ENCODE measurements at places on chromosomes 6 and 20.

DNA sequence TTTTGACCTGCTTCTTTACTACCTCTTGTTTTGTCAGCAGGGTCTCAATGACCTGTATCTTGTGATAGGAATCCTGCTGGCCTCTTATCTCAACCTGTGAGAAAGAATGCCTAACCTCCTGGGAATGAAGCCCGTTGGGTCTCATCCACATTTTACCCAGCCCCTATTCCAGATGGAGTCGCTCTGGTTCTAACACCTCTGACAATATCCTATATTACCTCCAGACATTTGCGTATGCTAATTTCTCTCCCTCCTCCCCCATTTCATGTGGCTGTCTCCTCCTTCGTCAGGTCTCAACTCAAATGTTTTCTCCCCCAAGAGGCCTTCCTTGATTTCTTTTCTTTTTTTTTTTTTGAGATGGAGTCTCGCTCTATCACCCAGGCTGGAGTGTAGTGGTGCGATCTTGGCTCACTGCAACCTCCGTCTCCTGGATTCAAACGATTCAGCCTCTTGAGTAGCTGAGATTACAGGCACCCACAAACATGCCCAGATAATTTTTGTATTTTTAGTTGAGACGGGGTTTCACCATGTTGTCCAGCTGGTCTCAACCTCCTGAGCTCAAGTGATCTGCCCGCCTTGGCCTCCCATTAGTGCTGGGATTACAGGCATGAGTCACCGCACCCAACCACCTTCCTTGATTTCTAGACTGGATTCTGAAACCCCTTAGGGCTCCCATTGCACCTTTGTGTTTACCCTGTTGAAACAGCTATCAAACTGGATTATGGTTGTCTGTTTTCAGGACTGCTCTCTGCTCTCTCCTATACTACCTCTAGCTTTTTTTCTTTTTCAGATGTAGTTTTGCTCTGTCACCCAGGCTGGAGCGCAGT, 49.5 kb upstream of the B4GALT5 start:
- no peak for DNase-seq

- DNase-seq = no peak
Observed at GRCh38 chr6:34955442-34955841, 66.4 kb downstream of the ANKS1A start.

DNA sequence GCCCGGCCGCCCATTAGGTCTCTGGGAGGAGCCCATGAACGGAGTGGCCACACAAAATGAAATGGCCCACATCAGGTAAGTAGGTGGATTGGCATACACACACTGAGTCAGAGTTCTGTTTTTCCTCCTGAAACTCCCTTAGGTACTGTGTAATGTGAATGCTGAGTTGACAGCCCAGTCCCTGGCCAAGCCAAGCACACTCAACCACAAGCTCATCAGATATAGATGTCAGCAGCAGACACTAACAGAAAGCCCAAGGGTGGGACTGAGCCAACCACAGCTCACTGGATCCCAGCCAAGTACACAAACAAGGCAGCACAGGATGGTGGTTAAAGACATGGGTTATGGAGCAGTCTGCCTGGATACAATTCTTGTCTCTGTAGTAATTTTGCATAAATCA, 403.4 kb downstream of the GJA1 start:
- DNase-seq = no peak

DNA sequence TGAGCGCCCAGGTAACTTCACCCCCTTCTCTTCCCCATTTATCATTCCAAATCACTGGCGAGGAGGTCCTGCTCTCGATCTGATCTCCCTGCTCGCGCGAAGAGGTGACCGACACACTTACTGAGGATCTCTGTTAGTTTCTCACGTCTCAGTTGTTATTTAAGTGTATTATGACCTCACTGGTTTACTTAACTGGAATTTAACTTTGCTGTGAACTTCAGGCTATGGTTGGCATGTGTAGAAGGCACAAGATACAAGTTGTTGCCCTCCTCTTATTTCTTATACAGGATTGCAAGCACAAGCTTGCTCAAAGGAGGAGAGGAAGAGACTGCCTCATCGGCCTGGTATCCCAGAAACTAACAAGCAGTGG, 1.2 kb downstream of the RNF217 start:
- no peak for DNase-seq

- no peak for DNase-seq
Observed at GRCh38 chr20:37280403-37280802, 9.1 kb upstream of the MANBAL start.

- DNase-seq = no peak
Observed at GRCh38 chr6:102023977-102024657, 630.6 kb downstream of the GRIK2 start.
